EL (cell line): ENCODE measurements at places on chromosomes 4 and X.

DNA sequence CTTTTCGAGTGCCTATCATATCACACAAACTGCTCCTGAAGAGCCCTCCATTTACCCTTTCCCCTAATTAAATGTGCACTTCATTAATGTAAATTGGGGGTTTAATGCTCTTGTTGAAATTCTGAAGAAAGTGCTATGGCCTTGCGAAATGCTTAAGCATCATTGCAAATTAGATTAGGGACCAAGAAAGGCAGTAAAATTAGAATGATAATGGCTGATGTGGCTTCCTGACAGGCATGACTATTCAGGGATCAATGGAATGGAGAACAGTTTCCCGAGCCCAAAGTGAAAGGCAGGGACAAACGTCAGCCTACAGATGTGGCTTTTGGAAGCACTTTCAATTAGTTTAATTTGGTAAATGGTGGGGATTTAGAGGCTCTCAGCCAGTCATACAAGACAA lies 120.1 kb downstream of the NKX6-1 start:
- no peak for DNase-seq

DNA sequence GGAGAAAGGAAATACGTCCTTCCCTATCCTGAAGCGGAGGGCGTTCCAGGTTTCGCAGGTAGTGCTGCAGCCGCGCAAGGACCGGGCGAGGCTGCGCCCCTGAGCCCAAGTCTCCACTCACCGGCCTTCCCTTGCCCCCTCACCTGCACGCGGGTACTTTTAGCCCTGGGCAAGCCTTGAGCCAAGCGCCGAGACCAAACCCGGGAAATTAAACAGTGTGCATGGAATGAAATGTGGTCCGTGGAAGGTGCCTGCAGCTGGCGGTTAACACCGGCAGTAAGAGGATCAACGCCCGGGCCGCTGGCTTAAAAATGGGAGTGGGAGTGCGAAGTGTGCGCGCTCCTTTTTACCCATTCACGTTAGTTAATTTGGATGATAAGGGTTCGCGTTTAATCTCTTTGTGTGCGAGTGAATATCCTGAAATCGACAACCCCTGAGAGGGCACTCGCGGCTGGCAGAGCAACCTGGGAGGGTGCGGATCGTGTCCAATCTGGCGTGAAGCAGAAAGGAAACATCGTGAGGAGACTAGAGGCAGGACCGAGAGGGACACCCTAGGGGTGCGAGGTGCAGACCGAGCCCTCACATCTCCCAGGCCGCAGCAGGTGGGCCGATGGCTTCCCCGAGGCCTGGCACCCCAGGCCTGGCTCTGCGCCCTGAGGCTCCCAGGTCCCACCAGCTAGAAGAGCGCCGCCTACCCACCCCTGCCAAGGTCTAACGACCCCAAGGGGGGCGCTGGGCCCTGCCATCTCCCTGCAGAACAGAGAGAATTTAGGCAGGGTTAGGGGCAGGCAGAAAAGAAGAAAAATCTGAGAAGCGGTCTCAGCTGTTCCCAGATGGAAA lies 2.0 kb upstream of the HELT start:
- DNase-seq: no peak

DNA sequence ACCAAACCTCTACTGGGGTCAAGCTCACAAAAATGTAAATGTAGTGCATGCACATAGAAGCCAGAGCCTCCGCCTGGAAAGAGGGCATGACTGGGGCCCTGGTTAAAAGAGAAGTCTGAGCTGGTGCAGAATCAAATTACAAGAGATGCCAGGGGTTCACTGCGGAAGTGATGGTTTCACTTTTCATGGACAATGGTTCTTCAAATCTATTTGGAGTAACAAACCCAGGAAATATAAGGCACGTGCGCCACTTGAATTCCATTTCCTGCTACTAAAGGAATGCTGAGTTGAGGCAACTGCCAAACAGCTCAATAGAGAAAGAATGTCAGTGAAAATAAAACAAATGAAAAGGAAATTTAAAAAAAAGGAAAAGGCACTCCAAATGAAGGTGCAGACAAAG lies 79.8 kb downstream of the FUNDC1 start:
- DNase-seq: peak; percentile 39

- DNase-seq: no peak
These were observed 91.9 kb downstream of the FAM13A start for GRCh38 chr4:88965053-88965452.

DNA sequence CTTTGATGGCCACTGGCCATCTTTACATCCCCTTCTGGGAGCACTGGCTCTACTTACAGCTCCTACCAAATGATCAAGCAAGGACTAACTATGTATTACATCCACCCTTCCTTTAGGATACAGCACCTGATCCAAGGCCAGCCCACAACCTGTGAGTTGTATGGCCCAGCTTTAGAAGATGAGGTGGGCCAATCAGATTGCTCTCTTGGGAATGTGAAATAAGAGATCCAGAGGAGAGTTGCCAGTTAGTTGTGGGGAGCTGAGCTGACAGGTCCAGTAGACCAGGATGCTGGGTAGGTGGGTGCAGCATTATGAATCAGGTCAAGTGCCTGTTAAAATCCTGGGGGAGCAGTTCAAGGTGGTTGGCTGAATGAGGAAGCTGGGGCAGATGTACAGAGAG lies 111.5 kb downstream of the GNL3L start:
- DNase-seq: no peak

GRCh38 chr4:70778888-70779422 lies 57.2 kb downstream of the RUFY3 start:
- DNase-seq: no peak

GRCh38 chr4:184824081-184824775 lies 1.5 kb downstream of the ACSL1 start:
- DNase-seq: no peak

GRCh38 chrX:27132862-27133261 lies 330.3 kb downstream of the PPP4R3C start:
- DNase-seq: no peak

DNA sequence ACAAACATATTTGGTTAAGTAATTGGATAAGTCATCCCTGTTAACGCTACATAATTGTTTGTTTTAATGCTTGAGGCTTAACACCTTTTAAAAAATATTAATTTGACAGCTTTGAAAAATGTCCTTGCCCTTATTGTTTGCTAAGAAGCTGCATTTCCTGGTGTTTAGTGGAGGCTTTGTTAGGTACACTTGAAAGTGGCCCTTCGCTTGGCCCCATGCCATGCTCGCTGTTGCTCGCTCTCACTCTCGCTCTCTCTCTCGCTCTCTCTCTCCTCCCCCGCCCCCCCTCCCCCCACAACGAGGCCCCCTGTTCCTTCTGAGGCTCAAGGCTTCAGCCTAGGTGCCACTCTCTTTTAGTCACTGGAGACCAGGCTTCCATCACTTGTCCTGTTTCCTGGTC lies 139.6 kb downstream of the DCLK2 start:
- no peak for DNase-seq

- no peak for DNase-seq
These were observed 14.4 kb downstream of the HADH start for GRCh38 chr4:108003982-108004515.

- no peak for DNase-seq
These were observed 11.5 kb upstream of the PCDH10 start for GRCh38 chr4:133137571-133137970.

DNA sequence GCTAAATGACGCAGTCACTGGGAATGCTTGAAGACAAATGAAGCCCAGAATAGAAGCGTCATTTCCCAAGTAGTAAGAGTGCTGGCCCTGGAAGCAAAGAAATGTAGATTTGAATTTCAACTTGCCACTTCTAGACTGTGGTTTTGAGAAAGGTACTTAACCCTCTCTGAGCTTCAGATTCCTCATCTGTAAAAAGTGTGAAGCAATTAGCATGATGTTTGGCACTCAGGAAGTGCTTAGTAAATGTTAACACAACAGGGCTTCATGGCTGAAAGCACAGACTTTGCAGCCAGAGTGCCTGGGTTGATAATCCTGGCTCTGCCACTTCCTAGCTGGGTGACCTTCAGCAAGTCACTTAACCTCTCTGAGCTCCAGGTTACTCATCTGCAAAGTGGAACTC lies 147.4 kb upstream of the RPS6KA3 start:
- no peak for DNase-seq

DNA sequence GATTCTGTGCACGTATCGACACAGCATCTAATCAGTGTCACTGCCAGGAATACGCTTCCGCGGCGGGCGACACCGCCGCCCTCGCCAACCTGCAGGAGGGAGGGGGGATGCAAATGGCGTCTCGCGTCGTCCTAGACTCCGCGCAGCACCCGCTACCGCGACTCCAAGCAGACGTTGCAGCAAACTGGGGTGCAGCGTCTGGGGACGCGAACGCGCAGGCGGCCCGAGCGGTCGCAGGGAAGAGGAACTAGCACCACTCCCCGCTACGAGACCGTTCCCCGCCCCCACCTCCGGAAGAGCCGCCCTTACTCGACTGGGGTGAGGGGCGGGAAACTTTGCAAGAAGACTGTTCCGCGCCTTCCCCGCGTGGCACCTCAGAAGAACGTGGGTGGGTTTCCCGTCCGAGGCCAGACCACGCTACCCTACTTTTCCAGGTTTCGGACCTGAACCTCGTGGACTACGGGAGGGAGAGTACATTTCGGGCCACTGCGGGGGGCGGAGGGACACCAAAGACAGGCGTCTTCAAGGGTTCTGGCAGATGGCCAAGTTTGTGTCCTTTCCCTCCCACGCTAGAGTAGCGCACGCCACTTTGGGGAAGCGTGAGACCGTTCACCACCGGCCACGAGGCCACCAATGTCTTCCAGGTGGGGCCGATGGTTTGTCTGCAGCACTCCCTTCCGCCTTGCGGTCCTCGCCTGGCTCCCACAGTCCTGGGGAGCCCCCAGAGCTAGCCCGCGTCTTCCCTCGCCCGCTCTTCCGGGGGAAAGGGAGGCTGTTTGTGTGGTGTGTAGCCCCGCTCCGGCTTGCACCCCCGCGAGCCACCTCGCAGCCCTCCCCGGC lies 78.0 kb upstream of the BCOR start:
- peak; percentile 60 for DNase-seq

GRCh38 chr4:26015133-26015651 lies 101.2 kb downstream of the SMIM20 start:
- DNase-seq: peak; percentile 99

GRCh38 chr4:80172203-80172602 lies 25.1 kb upstream of the PRDM8 start:
- no peak for DNase-seq

GRCh38 chr4:77601614-77602187 lies 3.9 kb upstream of the CXCL13 start:
- no peak for DNase-seq

GRCh38 chr4:37138789-37139188 lies 105.8 kb upstream of the NWD2 start:
- no peak for DNase-seq

DNA sequence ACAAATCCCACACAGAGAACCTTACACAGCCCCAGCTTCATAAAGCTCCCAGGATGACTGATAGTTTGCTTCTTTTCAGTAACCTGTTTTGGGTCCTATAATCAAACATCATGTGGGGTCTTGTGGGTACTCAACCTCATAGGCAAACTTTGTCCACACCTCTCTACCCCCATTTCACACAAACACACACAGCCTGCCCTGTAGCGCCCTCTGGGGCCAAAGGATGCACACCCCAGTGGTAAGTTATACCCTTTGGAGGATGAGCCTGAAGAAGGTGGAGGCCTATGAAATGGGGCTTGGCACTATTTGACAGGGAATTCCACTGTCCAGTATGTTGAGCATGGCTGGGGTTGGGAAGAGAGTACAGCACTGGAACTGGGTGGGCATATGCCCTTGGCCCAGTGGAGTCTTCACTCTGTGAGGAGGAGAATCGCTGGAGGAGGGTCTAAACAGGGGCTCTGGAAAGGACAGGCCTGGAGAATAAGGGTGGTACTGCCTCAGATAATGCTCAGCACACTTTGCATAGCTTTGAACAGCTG lies 30.5 kb upstream of the COL25A1 start:
- DNase-seq: peak; percentile 12

DNA sequence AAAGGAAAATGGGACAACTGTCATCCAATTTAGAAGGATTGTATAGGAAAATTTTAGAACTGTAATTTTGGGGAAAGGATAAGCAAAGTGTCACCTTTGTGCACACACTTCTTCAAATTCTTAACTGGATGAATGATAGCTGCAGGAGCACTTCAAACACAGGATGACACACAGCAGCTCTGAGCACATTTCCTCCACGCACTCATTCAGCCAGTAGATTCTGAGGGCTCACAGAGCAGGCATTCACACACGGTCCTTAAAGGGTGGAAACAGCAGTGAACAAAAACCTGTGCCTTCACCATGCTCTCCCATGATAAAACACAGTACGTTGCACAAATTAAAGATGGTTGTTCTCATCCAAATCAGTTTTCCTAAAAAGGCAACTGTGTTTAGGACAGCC lies 38.5 kb upstream of the KLF3 start:
- DNase-seq: no peak

DNA sequence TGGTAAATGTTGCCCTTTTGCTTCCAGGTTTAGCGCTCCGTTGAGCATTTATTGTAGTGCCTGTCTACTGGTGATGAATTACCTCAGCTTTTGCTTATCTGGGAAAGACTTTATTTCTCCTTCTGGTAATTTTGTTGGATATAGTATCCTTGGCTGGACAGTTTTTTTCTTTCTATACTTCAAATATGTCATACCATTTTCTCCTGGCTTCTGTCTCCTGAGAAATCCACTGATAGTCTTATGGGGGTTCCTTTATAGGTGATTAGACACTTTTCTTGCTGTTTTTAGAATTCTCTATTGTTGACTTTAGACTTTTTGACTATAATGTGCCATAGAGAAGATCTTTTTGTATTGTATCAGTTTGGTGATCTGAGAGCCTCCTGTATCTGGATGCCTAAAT lies 73.5 kb downstream of the ARFIP1 start:
- no peak for DNase-seq

- peak; percentile 52 for DNase-seq
These were observed 1.5 kb downstream of the ELF4 start for GRCh38 chrX:130108647-130109428.

- DNase-seq: no peak
These were observed 33.8 kb downstream of the TXK start for GRCh38 chr4:48100256-48100655.
